Fibroblast of villous mesenchyme (primary cell): ENCODE measurements at places on chromosomes 7 and 10. TPM values are rescaled to one million over a fixed set of nuclear protein-coding genes. Genes with fewer than 3 reads are reported as not detected.

- peak; percentile 11 for DNase-seq
Observed at GRCh38 chr7:157474685-157475084, 137.9 kb downstream of the DNAJB6 start.

GRCh38 chr7:152871005-152871677 lies 111.6 kb downstream of the ACTR3B start:
- no peak for DNase-seq

The ZNF365 gene
- 6.1 and 8.2 TPM in 2 replicates for total RNA-seq

DNA sequence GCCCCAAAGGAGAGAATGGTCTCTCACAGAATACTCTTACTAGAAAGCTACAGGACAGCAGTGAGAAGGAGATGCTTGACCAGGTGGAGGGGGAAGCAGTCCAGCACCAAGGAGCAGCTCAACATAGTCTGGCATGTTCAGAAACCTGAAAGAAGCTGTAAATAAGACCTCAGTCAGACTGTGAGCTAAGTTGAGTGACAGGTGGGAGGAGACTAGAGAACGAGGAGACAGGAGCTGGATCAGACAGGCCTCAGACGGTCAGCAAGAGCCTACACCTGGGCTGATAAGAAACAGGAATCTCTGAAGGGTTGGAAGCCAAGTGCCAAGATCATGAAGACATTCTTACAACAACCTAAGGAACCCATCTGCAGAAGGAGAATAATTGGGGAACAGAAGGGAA lies 54.5 kb downstream of the ELMO1 start:
- DNase-seq = no peak

The AOAH gene
- total RNA-seq = not detected in 2 replicates

DNA sequence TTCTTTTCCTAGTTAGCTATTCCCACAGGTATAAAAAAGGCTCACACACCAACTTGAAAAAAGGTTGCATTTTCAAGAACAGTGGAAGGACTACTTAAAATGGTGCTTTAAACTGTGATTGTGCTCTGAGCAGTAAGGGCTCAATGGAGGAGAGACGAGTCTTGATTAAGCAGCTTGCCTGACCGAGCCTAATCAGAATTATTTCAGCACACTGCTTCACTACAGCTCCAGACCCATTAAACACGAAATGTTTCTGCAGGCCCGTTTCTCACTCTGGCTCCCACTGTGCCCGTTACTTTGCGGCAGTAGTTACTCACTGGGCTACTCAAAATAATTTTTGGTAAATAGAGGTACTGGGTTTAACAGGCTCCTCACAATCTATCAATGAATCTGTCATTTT lies 126.0 kb downstream of the NRCAM start:
- no peak for DNase-seq

DNA sequence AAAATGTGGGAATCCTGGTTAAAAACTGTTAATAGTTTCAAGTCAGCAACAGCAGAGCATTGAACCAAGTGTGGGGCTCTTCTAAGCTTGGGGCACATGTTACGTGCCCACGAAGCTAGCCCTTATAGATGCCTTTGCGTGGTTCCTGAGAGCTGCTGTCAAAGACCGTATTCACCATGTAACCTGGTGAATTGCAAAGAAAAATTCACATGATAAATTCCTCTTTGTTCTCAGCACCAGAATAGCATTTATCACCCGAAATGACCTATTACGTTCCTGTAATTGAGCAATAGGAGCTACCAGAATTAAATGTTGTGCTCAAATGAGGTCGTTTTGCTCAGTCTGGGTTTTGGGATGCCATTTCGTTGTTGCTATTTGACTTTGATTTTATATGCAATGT lies 202.6 kb upstream of the PRPS1L1 start:
- peak; percentile 1 for DNase-seq

DNA sequence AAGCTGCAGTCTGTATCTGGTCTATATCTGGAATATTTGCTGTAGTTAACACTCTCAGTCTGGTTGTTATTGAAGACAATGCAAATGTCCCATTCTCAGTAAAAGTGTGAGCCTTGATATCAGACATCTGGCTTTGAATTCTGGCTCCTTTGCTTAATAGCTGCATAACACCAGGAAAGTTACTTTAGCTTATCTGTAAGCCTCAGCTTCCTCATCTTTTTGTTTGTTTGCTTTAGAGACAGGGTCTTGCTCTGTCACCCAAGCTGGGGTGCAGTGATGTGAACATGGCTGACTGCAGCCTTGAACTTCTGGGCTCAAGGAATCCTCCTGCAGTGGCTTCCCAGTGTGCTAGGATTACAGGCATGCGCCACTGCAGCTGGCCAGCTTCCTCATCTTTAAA lies 41.3 kb downstream of the CNNM2 start:
- DNase-seq = no peak

The MRC1 gene
- total RNA-seq = under 0.01 TPM in 1 of 2 replicates, not detected in the other

DNA sequence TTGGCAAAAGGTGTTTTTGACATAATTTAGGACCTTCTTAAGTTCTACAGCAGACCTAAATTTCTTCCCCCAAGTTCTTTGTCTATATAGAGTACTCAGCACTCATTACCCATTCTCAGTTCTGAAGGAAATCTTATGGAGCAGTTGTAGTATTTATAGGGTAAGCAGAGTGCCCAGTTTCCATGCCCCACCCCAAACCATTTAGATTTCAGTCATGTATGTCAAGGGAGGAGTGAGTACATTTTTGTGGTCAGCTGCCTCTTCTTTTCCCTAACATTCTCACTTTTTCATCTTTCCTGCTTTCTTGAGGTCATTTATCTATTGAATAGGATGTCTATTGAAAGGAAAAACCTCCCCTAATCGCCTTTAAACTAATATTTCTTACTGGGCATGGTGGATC lies 83.3 kb downstream of the KAT6B start:
- peak; percentile 38 for DNase-seq

DNA sequence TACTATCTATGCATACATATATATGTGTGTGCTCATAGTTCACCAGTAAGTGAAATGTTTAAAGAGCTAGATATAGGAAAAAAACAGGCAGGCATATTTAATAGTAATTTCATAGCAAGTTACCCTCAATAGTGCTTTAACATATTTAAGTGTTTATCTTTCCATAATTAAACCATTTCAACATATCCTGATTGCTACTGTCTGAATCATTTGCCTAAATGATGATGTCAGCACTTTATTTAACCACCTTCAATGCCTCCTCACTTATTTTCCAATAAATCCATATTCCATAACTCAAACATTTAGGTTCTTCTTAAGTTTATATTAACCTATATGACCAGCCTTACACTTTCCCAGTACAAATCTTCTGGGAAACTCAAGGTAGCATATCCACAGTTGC lies 601.1 kb downstream of the ARL4A start:
- DNase-seq = no peak

The SBDS gene
- 77.6 and 108 TPM in 2 replicates for total RNA-seq

GRCh38 chr7:85695533-85695932 lies 508.7 kb upstream of the SEMA3D start:
- DNase-seq = no peak

The ZNF485 gene
- total RNA-seq = 1.6 and 3.5 TPM in 2 replicates

The TRPV6 gene
- total RNA-seq = not detected in 2 replicates

DNA sequence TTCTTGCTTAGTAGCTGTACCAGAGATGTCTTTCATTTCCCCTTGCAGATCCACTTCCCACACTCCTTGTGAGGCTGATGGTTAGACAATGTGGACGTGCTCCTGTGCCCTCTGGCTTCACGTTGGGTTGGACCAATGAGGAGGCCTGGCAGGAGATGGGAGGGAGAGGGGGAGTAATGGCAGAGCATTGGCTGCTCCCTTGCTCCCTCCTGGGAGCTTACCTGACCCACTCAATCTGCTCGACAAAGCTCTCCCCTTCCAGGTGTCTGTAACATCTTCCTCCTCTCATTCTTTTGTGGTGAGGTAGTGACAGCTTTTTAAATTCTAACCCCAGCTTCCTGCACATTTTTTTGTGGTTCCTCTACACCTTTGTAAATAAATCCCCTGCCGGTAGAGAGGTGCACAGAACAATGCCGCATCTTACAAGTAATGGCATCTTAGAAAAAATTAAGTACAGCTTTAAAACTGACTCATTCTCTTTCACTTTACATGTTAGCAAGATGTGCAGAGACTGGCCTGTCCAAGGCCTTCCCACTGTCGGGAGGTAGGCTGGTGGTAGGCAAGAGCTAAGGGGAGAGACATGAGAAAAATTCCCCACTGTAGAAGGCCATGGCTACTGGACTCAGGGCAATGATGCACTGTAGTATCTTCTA lies 134.3 kb downstream of the HTR7 start:
- DNase-seq = no peak

The MET gene
- total RNA-seq = 23.8 and 48.8 TPM in 2 replicates

GRCh38 chr7:77262316-77262715 lies 62.7 kb upstream of the FGL2 start:
- DNase-seq = no peak

- no peak for DNase-seq
Observed at GRCh38 chr10:90913774-90914420, 7.0 kb downstream of the ANKRD1 start.

- DNase-seq = peak; percentile 49
Observed at GRCh38 chr10:11529276-11529903, 82.1 kb downstream of the USP6NL start.

The LIPN gene
- not detected in 2 replicates for total RNA-seq

GRCh38 chr7:113175525-113176104 lies 57.3 kb upstream of the SMIM30 start:
- DNase-seq = no peak

The PDK4 gene
- total RNA-seq = under 0.01 TPM in 2 replicates

DNA sequence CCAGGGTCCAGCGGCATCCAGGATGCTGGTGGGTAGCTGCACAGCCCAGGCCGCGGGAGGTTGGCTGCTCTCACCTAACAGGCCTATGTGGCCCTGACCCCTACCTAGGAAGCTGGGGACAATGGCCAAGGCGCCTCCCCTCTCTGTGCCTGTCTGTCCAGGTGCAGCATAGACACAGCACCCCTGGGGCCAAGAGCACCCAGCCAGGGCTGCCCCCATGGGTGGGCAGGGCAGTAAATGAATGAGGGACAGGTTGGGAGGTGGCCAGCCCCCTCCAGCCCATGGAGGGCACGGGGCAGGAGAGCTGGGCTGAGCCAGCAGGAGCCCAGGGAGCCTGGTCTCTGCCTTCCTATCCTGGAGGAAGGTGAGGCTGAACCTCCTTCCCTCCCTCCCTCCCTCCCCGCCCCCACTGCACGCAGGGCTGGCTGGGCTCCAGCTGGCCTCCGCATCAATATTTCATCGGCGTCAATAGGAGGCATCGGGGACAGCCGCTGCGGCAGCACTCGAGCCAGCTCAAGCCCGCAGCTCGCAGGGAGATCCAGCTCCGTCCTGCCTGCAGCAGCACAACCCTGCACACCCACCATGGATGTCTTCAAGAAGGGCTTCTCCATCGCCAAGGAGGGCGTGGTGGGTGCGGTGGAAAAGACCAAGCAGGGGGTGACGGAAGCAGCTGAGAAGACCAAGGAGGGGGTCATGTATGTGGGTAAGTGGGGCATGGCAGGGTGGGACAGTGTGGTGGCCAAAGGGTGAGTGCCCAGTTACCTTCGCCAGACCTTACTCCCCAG lies at the start of gene SNCG:
TSS of gene SNCG (plus strand) at position 484 of the 785 bp plus-strand sequence. CDS start at position 583, 99 bp downstream.
- no peak for DNase-seq

The CALML3 gene
- total RNA-seq = not detected in 2 replicates

The TET1 gene
- 8.4 and 9.5 TPM in 2 replicates for total RNA-seq

The SPACDR gene
- not detected in 2 replicates for total RNA-seq

The AKR1C1 gene
- total RNA-seq = 6.0 and 8.4 TPM in 2 replicates

DNA sequence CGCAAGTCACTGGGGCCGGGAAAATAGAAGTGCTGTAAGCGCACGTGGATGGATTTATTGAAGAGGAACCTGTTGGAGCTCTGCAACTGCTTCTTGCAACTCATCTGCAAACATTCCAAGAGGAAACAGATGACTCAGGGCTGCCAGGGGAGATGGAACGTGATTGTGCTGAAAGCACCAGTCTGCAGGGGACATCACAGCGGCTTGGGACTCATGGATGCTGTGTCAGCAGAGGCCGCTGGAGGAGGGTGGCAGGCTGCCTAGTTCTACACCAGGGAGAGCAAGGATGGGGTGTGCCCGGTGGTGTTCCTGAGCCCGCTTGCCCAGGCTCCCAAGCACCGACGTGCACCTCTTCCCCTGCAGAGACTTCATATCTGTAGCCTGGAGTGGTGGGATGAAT lies 515.7 kb downstream of the TCERG1L start:
- DNase-seq = no peak

DNA sequence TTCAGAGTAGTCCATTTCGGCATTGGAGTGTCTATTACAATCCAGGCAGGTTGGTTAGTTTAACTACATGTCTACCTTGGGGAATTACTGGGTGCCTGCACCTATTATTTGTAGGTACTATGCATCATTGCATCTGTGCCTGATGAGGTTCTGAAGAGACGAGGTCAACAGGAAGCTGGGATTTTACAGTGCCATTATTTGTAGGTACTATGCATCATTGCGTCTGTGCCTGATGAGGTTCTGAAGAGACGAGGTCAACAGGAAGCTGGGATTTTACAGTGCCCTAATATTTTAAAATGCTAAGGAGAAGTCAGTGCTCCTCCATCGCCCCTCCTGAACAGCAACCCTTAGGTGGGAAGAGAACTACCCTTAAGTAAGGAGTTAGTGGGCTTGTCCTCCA lies 41.7 kb downstream of the NPY start:
- DNase-seq = no peak

The CACNB2 gene
- under 0.01 and 1.3 TPM in 2 replicates for total RNA-seq
